ENCODE measurements at places on chromosomes 16 and 17.

DNA sequence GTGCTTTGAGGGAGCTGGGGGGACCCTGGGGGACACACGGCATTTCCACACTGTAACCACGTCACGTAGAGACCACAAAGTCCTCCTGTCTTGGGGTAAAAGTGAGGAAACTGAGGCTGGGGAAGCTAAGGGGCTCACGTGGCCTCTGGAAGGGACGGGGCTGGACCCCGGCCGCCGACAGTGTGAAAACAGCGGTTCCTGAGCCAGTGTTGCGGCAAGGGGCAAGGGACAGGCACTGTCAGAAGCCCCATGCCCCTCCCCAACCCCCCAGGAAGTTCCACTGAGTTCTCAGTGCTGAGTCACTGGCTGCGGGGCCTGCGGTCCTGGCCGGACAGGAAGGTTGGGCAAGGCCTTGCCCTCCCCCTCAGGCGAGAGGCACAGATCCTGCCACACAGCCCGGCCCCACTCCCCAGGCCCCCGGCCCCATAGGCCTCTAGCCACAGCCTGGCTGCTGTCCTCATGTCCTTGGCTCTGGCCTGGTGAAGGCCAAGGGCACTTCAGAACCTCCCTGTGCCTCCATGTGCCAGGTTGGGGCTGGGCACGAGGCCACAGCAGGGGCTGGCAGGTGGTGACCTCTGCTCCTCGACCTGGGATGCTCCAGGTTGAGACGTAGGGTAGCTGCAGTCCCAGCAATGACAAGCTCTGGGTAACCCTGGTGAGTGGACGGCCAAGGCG lies 5.0 kb upstream of the CCDC57 start:
- peak; percentile 92 for DNase-seq

GRCh38 chr17:82684228-82684841 lies 14.2 kb downstream of the RAB40B start:
- DNase-seq, result no peak

DNA sequence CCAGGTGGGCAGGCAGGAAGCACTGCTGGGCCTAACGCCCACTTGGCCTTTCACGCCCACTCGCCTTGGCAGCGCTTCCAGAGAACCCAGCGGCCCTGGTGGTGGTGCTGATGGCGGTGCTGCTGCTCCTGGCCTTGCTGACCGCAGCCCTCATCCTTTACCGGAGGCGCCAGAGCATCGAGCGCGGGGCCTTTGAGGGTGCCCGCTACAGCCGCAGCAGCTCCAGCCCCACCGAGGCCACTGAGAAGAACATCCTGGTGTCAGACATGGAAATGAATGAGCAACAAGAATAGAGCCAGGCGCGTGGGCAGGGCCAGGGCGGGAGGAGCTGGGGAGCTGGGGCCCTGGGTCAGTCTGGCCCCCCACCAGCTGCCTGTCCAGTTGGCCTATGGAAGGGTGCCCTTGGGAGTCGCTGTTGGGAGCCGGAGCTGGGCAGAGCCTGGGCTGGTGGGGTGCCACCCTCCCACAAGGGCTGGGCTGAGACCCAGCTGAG lies 64.7 kb downstream of the MRC2 start:
- no peak for DNase-seq

- DNase-seq, result no peak
These were observed 15.1 kb downstream of the ACSF2 start for GRCh38 chr17:50440838-50441829.

DNA sequence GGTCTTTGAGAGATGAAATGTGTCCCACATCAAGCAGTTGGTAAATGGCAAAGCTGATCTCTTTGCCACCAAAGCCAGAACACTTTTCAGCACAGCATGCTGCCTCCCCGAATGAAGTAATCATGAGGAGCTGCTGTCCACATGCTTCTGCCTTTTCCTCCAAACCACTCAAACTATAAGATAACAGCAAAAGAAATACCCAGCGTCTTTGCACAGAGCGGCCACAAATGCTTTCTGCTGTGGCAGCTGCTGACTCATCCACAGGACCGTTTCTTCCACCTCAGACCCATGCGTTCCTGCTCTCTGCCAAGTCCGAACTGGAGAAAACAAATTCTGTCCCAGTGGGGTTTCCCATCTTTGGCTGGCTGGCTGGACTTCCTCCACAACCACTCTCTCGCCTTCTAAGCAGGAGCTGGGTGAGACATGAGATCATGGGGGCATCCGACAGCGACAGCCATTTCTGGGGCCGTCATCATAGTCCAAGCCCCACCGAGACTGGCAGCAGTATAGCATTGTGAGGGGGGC lies 27.1 kb downstream of the TBC1D3B start:
- DNase-seq, result peak; percentile 64

- DNase-seq, result no peak
These were observed 13.7 kb upstream of the CDC42EP4 start for GRCh38 chr17:73325527-73325842.

GRCh38 chr16:72935896-72936295 lies 112.0 kb downstream of the ZFHX3 start:
- no peak for DNase-seq

GRCh38 chr16:67579686-67580085 lies 17.4 kb downstream of the CTCF start:
- DNase-seq, result no peak

DNA sequence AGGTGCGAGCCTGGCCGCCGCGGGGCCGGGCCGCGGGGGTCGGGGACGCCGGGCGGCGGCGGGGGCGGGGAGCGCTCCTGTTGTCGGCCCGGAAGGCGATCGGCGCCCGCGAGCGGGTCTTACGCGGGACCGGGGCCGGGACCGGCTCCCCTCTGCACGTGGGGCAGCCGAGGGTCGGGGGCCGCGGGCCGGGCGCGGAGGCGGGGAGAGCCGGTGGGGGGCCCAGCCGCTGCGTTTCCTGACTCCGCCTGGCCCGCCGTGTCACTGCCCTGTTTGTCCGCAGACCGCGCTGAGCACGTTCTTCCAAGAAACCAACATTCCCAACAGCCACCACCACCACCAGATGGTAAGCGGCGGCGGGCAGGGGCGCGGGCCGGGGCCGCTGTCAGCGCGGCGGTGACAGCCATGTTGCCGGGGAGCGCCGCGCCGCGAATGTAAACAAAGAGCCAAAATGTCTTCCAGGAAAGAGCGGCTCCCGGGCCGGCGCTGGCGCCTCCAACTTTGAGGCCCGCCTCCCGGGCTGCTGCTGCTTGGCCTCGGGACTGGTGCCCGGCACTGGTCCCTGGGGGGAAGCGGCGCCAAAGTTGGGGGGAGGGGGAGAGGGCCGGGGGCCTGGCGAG lies 586 bp downstream of the UBALD2 start:
- no peak for DNase-seq

GRCh38 chr16:87160234-87160636 lies 157.0 kb downstream of the C16orf95 start:
- DNase-seq, result no peak

GRCh38 chr17:77506371-77506991 lies 365.7 kb downstream of the SEC14L1 start:
- DNase-seq, result no peak

- peak; percentile 44 for DNase-seq
These were observed 601 bp downstream of the PHKB start for GRCh38 chr16:47461598-47462266.

GRCh38 chr16:74215249-74215648 lies 81.4 kb upstream of the PSMD7 start:
- no peak for DNase-seq

- DNase-seq, result no peak
These were observed 89.8 kb upstream of the ZNF750 start for GRCh38 chr17:82929676-82930042.

- DNase-seq, result no peak
These were observed 20.9 kb upstream of the MPRIP start for GRCh38 chr17:17021194-17021863.

GRCh38 chr17:53454337-53454736 lies 368.4 kb upstream of the KIF2B start:
- no peak for DNase-seq

- no peak for DNase-seq
These were observed 4.6 kb downstream of the CACNB1 start for GRCh38 chr17:39192901-39193300.

DNA sequence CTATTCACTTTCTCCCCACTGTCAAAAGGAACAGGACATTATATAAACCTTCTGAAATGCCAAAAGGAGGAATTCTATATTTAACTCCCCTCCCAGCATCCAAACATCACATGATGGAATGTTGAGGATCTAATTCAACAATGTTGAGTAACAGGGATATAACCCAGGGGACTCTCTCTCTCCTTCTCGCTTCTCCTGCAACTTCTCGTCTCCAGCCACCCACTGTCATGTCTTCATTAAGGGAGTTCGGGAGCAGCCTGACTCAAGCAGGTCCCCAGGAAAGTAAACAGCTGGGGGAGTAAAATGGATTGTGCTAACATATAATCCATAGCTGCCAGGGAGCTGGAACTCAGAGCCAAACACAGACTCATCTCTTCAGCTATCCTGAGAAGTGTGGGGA lies 51.7 kb downstream of the GRIN2A start:
- no peak for DNase-seq

DNA sequence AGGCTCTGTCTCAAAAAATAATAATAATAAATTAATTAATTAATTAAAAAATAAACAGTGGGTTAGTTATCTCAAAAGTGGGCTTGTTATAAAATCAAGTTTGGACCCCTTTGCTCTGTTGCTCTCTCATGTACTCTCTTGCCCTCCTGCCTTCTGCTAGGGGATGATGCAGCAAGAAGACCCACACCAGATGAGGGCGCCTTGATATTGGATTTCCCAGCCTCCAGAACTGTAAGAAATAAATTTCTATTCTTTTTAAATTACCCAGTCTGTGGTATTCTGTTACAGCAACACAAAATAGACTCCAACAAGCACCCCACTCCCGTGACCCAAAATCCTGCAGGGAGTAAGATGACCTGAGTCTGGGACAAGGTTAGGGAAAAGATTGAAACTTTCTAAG lies 2.1 kb upstream of the ZNF652 start:
- no peak for DNase-seq

DNA sequence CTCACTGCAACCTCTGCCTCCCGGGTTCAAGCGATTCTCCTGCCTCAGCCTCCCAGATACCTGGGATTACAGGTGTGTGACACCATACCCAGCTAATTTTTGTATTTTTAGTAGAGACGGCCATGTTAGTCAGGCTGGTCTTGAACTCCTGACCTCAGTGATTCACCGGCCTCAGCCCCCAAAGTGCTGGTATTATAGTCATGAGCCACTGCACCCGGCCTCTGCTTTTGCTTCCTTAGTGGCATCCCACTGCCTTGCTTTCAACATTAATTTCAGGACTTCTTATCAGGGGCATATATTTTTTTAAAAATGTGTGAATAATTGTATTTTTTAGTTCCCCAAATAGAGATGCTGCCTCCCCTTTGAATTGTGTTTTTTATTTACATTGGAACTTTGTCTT lies 98.8 kb downstream of the SYCE1L start:
- DNase-seq, result peak; percentile 83

GRCh38 chr16:80107900-80108299 lies 432.9 kb upstream of the DYNLRB2 start:
- peak; percentile 92 for DNase-seq
